Activated T-cell treated with anti-CD3 and anti-CD28 coated beads, Interleukin-2, amount 50 U/mL, for 72 hours (primary cell): ENCODE measurements at places on chromosomes 12 and 14. TPM values are rescaled to one million over a fixed set of nuclear protein-coding genes. Genes with fewer than 3 reads are reported as not detected.

DNA sequence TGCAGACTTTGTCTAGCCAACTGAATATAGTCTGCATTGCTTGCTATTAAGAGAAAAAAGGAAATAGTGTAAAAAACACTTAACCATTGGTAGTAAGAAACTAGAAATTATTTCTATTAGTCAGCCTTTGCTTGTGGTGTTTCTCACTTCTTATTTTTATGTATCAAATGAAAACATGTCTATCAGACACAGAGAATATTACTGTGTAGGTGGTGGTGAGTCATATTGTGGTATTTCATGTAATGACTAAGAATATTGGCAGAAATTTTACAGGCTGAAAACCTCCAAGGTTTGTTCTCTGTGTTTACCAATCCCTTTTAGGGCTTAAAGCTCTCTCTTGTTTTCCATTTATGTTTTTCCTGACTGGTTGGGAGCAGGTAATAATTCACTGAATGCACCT is 87.2 kb downstream of the DAAM1 start:
- no peak for DNase-seq

DNA sequence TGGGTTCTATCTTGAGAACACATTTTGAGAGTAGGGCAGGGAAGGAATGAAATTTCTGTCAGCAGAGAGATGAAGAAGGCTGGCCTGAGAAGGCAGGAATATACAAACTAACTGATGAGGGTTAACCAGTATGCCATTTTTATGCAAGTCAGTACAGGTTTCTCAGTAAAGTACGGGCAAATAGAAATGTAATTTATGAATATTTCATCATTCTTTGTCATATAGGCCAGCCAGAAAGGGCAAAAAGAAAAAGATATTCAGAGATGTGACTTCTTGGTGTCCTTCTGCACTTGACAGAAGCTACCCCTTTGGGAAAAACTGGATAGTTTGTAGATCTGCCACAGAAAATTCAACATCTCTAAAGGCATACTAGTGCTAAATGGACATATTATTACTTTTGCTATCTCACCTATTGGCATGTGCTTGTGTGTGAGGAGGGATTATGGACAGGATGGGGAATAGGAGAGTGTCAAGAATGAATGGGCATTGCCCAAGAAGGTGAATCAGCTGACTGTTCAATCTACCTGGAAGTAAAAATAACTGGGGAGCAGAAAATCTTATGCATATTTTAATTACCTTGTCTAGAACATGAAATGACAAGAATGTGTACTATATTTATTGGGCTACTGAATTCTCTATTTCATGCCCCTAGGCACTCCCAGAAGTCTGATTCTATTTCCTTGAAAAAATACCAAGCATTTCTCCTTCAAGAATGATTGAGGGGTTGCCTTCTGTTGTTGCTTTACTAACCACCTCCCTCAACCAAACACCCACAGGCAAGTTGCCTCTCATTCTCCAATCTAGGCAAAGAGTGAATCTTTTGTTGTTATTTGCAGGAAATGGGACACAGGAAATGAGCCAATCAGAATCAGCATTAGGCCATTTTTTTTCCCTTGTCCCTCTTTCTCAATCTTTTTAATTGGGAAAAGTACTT is 175.1 kb upstream of the SLC38A2 start:
- no peak for DNase-seq

DNA sequence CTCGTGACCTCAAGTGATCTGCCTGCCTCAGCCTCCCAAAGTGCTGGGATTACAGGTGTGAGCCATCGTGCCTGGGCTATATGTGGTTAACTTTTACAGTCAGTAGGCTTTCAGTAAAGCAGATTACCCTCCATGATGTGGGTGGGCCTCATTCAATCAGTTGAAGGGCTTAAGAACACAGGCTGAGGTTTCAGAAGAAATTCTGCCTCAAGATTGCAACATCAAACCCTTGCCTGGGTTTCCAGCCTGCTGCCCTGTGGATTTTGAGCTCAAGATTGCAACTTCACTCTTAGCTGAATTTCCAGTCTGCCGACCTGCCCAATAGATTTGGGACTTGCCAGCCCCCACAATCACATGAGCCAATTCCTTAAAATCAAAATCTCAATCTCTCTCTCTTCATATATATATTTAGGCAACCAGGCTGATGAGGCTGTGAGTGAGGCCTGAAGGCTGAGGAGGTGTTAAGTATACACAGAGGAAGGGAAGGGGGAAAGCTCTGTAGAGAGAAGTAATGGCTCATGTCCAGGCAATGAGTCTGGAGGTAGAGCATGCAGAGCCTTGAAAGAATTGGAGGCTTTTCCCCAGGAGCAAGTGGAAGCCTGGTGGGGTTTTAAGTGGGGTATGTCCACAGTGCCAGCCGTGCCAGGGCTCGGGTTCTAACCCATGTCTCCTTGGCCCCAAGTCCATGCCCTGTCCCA is 33.3 kb upstream of the ACTN1 start:
- no peak for DNase-seq

- no peak for DNase-seq
Measured at GRCh38 chr14:34039428-34040047, 88.7 kb upstream of the EGLN3 start.

DNA sequence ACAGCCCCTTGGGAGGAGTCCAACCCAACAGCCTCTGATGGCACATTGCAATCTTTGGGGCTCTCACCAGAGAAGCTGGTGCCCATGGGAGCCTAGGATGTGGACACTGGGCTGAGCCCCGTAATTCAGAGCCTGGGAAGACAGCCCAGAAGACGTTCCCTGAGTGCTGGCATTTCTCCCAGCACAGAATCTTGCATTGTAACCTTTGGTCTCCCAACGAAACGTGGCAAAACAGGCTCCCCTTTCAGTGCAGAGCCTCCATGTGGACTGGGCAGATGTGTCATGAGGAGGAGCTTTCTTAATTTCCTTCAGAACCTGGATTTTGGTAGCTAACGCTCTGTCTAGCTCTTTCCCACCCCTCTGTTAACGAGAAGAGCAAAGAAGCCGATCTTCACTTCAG is 26.3 kb downstream of the BATF start:
- DNase-seq = no peak

DNA sequence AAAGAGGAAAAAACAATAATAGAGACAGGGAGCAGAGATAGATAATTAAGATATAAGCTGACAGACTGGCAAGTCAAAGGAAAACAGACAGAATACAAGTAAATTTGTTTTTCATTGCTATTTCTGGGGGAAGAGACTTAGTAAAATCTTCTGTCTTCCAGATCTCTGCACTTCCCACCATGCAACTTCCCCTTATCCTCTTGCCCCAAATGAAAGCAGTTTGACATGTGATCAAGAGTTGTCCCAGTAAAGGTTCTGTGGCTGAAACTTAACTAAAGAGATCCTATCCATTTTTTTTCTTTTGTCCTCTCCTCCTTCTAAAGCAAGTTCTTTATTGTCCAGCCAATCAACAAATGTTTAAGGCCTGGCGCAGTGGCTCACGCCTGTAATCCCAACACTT is 1.5 kb upstream of the MLF2 start:
- DNase-seq = no peak

GRCh38 chr12:1760566-1761382 is 59.6 kb upstream of the LRTM2 start:
- no peak for DNase-seq

DNA sequence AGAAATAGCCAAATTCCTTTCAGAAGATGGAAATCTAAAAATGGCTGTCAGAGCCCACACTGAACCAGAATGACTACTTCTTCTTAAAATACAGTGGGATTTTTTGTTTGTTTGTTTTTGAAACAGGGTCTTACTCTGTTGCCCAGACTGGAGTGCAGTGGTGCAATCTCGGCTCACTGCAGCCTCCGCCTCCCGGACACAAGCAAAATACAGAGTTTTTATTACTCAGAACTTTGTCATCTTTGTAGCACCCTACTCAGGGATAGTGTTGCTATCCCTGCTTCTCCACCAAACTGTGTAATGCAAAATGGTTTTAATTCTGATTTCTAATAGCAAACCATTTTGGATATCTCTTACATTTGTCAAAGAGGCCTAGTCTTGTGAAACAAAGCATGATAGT is 16.4 kb downstream of the ZNF410 start:
- DNase-seq = no peak

DNA sequence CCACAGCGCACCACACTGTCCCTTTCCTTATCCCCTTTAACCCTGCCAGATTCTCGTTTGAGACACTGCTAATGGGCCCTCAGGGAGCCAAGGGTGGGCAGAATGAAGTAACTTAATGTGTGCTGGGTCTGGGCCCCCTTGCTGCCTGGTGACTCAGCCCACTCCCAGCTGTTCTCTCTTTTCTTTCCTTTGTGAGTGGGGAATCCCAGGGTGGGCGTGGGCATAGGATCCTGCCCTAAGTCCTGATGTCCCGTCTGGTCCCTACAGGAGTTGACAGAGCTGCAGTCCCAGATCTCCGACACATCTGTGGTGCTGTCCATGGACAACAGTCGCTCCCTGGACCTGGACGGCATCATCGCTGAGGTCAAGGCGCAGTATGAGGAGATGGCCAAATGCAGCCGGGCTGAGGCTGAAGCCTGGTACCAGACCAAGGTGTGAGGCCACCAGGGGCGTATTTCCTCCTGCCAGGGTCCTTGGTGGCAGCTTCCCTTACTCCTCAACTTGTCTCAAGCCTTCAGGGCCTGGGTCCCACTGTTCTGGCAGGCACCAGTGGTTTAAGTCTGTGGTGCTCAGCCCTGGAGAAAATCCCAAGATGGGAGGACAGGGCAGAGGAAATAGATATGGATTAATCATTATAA is 8.3 kb downstream of the KRT7 start:
- no peak for DNase-seq

- no peak for DNase-seq
Measured at GRCh38 chr14:64217834-64218233, 76.3 kb downstream of the ESR2 start.

DNA sequence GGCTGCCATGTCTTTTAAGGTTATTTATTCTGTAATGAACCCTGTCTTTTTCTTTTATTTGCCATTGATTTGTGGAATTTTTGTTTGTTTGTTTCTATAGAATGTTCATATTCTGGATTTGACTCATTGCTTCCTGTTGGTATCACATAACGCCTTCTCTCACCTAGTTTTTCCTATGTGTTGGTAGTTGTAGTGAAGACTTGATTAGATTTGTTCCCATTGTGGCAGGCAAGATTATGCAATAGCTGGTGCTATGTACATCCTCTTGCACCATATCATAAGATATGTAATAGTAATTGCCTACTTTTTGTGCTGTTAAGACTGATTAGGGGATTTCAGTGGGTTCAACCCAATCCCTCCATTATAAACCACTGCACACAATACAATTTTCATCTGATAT is 3.9 kb upstream of the KRT6B start:
- DNase-seq = no peak

GRCh38 chr12:49582201-49582600 is 14.3 kb upstream of the MCRS1 start:
- DNase-seq = no peak

GRCh38 chr12:113770389-113770865 is 195.7 kb downstream of the RBM19 start:
- no peak for DNase-seq

DNA sequence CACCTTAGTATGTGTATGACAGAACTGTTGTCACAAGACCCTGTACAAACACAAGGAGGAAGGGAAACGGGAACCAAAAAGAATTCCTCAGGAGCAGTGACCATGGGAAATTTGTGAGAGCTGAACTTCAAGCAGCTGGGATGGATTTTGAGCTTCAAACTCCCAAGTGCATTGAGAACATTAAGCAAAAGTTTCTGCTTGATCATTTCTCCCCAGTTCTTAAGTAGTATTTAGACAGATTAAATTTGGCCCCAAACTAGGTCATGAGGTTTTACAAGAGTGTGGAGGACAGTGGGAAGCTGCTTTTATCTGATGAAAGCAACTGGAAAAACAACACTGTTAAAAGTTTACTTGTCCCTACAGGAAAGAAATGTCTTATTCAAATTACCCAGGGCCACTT is 206.0 kb upstream of the DCN start:
- no peak for DNase-seq

DNA sequence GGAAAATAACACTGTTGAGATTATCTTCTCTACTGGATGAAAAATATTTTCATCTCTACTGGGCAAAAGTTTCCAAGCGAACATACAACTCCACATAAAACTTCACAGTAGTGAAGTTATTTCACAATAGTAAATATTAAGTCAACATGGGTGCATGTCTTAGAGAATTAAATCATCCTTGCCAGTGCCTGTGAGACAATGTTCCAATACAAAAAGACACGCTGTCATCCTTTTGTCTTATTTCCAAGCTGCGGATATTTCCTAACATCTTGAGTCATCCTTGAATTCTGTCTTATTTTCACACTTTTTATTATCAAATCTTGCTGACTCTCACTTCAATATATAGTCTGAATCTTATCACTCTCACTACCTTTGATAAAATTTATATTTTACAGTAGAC is 142.9 kb upstream of the KITLG start:
- no peak for DNase-seq

GRCh38 chr14:33728010-33728498 is 222.8 kb downstream of the EGLN3 start:
- no peak for DNase-seq

DNA sequence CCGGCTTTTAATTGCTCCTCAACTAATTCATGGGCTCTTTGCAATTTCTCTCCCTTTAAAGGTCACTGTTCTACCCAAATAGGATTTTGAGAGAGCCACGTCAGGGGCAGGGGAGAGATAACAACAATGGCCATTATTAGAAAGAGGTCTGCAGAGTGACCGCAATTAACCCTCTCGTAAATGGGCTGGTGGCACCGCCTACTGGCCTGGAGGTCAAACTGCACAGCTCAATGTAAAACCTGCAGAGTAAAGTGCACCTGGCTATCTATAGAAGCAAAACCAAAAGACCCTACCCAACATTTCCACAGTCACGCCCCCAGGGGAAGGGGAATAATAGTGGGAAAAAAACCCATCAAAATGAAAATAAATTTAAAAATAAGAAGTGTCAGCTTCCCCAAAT is 21.6 kb upstream of the CLEC4E start:
- DNase-seq = no peak

DNA sequence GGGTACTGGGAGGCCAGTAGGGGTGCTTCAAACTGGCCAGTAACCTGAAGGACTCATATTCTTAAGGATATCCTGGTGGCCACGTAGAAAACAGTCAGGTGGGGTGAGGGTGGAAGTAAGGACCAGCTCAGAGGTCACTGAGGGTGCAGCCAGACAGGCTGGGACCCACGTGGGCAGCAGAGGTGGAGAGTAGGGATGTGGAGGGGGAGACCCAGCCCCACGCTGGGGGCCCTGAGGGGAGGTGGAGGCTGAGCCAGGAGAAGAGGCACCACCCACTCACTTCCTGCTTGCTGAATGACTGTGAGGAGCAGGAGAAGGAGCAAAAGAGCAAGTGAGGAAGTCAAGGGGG is 12.6 kb upstream of the SERPINA3 start:
- no peak for DNase-seq

GRCh38 chr12:128968668-128969067 is 115.4 kb downstream of the GLT1D1 start:
- no peak for DNase-seq

The SLC10A1 gene
- total RNA-seq = not detected

The SLC15A5 gene
- not detected for total RNA-seq

The GNB3 gene
- total RNA-seq = 0.95 TPM

The SLC2A3 gene
- 312 TPM for total RNA-seq

The TRIM9 gene
- 1.4 TPM for total RNA-seq

The GPD1 gene
- total RNA-seq = 3.5 TPM

The TAS2R30 gene
- 2.3 TPM for total RNA-seq

The ATP2B1 gene
- 25.5 TPM for total RNA-seq

The PRIMA1 gene
- total RNA-seq = not detected

The ADAMTS20 gene
- total RNA-seq = not detected

The NINJ2 gene
- total RNA-seq = 8.1 TPM

The MDP1 gene
- 20.2 TPM for total RNA-seq
